ENCODE measurements at places on chromosomes 12 and 14. TPM values are rescaled to one million over a fixed set of nuclear protein-coding genes. Genes with fewer than 3 reads are reported as not detected.

TMTC1 gene
- total RNA-seq = 222 TPM

BTBD6 gene
- total RNA-seq = 39.5 TPM

HOXC11 gene
- total RNA-seq = not detected

ASB2 gene
- 0.99 TPM for total RNA-seq

NRL gene
- 0.77 TPM for total RNA-seq

INHBE gene
- 26.4 TPM for total RNA-seq

DNA sequence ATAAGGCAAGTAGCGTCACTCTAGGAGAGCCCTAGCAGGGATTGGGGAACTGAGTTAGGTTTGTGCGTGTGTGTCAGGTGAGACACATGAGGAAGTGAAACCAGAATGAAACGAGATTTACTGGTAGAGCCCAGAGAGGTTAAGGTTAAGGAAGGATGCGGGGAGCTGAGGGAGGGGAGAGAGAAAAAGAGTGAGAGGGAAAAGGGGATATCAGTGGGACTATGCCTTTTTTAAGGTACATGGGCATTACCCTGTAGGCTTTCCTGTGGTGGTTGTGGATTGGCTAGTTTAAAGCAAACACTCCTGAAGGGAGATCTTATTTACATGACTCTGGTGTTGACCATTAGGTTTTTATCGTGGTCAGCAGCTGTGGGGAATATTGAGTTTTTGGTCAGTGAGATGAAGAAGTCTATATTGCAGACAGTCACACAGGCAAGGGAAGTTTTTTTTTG, 13.9 kb downstream of the ZDHHC17 start:
- no peaks in the 10 kb centered on the region for H3K36me3 ChIP-seq
- H3K4me1 ChIP-seq = no peaks in the 10 kb centered on the region
- H3K27me3 ChIP-seq = no peaks in the 10 kb centered on the region
- no peak for DNase-seq
- no peak overlapping the region for H3K27ac ChIP-seq
- H3K4me3 ChIP-seq = no peak overlapping the region

GRCh38 chr14:85308531-85309300, 221.2 kb upstream of the FLRT2 start:
- H3K4me1 ChIP-seq = no peaks in the 10 kb centered on the region
- no peaks in the 10 kb centered on the region for H3K27me3 ChIP-seq
- H3K4me3 ChIP-seq = no peak overlapping the region
- H3K36me3 ChIP-seq = no peaks in the 10 kb centered on the region
- H3K27ac ChIP-seq = no peak overlapping the region

DNA sequence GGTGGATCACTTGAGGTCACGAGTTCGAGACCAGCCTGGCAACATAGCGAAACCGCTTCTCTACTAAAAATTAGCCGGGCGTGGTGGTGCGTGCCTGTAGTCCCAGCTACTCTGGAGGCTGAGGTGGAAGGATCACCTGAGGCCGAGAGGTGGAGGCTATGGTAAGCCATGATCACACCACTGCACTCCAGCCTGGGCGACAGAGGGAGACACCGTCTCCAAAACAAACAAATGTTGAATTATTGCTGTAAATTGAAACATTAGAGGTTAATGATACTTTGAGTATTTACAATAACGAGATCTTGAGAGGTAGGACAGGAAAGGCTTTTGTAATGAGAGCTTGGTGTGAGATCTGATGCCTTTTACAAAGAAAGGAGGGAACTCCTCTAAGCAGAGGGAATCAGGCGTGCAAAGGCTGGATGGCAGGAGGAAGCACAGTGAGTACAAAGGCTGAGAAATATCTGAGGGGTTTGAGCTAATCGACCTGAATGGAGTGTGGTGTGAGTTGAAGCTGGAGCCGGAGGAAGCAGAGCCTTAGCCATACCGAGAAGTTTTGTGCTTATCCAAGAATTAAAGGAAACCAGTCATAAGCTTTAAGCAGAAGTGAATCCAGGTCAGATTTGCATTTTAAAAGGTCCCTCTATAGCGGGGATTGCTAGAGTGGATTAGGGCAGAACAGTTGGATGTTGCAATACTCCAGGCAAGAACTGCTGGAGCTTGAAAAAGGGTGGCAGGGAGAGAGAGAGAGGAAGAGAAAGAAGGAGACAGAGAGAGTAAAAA, 1.1 kb downstream of the RHNO1 start:
- peak overlapping the region; percentile 88 for H3K4me3 ChIP-seq
- peaks cover 6% of the 10 kb centered on the region for H3K4me1 ChIP-seq
- peak; percentile 72 for DNase-seq
- peak overlapping the region; percentile 98 for H3K27ac ChIP-seq

DNA sequence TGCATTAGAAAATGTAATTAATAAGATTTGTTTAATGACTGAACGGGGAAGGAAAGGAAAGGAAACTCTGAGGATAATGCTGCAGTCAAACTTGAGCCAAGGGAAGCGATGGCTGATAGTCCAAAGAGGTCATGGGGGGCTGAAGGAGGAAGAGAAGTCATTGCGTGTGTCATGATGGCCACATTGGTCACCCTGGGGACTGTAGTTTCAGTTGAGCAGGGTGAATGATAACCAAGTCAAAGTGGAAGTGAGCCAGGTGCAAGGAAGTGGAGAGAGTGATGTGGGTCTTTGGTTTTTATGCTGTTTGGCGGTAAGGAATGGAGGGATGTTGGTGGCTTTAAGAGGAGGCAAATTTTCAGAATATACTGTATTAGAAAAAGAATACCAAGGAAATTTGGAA, 21.6 kb downstream of the C12orf75 start:
- peaks cover 7% of the 10 kb centered on the region for H3K4me1 ChIP-seq
- DNase-seq = no peak
- H3K27me3 ChIP-seq = no peaks in the 10 kb centered on the region
- no peak overlapping the region for H3K27ac ChIP-seq

- H3K27ac ChIP-seq = no peak overlapping the region
- no peak for DNase-seq
- no peaks in the 10 kb centered on the region for H3K4me1 ChIP-seq
Observed at GRCh38 chr12:29053567-29053966, 95.5 kb upstream of the FAR2 start.

DNA sequence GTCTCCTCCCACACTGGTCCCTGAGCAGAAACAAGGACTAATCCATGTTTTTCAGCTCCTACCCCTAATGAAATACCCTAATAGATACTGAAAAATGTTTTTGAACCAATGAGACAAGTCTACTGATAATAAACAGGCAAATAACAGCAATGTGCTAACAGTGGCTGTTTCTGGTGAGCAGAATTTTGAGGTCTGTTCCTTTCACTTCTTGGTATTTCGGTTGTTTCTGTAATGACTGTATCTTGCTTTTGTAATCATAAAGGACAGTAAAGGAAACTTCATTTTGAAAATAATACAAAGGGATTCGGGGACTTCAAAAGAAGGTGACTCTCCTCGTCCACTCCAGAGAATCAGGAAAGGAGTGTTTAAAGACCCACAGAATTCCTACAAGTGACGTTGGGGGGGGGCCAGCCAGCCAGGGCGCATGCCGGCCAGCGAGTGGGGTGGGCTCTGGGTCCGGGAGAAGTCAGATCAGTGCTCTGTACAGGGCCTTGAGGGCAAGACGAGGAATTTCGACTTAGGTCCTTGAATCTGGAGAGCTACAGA, 1.1 kb upstream of the CD9 start:
- H3K27me3 ChIP-seq = no peaks in the 10 kb centered on the region
- H3K4me3 ChIP-seq = peak overlapping the region; percentile 41
- H3K27ac ChIP-seq = no peak overlapping the region
- no peaks in the 10 kb centered on the region for H3K36me3 ChIP-seq
- H3K4me1 ChIP-seq = peaks cover 4% of the 10 kb centered on the region
- no peak for DNase-seq

- peak overlapping the region; percentile 56 for H3K4me3 ChIP-seq
- peak overlapping the region; percentile 74 for H3K27ac ChIP-seq
- H3K27me3 ChIP-seq = no peaks in the 10 kb centered on the region
- H3K4me1 ChIP-seq = peaks cover 6% of the 10 kb centered on the region
- peaks cover 3% of the 10 kb centered on the region for H3K36me3 ChIP-seq
Observed at GRCh38 chr12:109092497-109093021, 713 bp downstream of the ALKBH2 start.

DNA sequence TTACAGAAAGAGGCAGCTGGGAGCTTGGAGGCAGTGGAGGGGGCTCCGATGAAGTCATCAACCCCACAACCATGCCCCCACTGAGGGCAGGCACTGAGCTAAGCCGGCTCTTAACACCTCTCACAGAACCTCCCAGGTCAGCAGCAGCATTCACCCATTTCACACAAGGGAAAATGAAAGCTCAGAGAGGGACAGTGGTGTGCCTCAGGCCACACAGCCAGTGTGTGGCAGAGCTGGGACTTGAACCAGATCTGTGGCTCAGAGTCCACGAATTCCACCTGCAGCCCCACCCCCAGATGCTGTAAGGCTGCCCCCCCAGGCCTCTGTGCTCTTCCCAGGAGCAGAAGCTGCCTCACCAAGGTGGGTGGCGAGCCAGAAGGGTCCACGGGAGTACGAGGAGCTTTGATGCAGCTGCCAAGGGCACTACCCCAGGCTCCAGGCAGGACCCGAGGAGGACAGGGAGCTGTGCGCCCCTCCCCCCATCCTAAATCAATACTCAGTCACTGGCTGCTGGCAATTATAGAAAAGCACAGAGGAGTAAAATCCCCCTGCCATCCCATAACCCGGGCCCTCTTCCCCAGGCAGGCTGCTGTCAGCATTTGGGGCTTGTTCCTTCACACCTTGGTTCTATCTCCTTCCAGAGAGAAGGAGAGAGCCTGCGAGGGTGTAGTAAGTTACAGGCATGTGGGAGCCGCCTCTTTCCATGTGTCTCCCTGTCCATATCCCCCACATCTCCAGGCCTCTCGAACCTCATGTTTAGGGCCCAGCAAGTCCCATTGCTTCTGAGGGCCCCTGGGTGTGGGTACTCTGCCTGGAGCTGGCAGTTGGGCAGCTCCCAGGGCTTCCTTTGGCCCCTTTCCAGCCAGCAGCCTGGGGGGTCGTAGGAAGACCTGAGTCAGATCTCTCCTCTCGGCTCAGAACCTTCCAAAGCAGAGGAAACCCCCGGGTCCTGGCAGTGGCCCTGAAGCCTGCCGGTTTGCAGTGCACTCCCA, 47.6 kb downstream of the FAM222A start:
- DNase-seq = no peak
- H3K4me3 ChIP-seq = no peak overlapping the region
- H3K36me3 ChIP-seq = no peaks in the 10 kb centered on the region
- H3K27ac ChIP-seq = no peak overlapping the region

DNA sequence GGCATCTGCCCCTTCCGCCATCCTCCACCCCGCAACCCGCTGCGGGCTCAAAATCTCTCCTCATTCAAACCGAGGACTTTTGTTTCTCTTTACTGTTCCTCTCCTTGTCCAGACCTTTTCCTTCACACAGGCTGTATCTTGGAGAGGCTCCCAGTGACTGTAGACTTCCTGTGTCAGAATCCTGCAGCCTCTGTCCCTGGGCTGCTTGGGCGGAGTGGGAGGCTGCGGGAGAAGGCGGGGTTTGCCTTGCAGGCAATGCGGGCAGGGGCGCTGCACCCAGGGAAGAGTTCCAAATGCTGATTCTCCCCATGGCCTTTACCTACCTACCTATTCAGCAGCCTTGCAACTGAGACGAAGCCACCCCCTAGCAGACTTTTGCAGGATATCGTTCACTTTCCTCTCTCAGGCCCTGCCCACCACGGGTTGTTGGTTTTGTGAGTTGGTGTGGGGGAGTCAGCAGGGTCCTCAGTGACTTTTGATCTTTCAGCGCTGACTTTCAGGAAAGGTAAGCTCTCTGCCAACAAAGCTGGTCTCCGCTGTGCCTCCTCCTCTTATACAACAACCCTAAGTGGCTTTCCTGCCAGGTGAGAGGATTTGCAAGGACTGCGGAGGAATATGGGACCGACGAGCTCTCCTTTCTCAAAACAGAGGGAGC, 79.0 kb upstream of the KCNA1 start:
- H3K4me1 ChIP-seq = no peaks in the 10 kb centered on the region
- DNase-seq = peak; percentile 8
- no peak overlapping the region for H3K27ac ChIP-seq
- no peaks in the 10 kb centered on the region for H3K27me3 ChIP-seq
- no peak overlapping the region for H3K4me3 ChIP-seq

- no peaks in the 10 kb centered on the region for H3K4me1 ChIP-seq
- no peak overlapping the region for H3K27ac ChIP-seq
- H3K36me3 ChIP-seq = no peaks in the 10 kb centered on the region
- no peak overlapping the region for H3K4me3 ChIP-seq
- no peak for DNase-seq
Observed at GRCh38 chr14:75602503-75602902, 24.1 kb downstream of the FLVCR2 start.

DNA sequence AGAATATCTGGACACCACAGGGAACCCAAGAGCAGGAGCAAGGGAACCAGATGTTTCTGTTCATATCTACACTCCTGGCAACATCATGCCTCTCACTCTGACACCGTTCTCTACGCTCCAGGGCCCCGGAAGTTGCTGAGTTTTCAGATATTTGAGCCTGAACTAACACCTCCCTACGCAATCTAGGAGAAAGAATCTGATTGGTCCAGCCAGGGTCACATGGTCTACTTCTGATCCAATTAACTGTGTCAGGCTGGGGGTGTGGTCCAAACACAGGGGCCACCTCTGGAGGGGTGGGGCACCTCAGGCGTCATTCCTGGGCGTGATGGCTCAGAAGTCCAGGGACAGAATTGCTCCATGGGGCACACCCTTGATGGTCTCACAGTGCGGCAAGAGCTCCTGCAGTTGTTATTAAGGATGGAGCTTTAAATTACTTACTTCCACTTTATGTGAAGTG, 165.5 kb downstream of the PTPN11 start:
- H3K4me3 ChIP-seq = no peak overlapping the region
- no peaks in the 10 kb centered on the region for H3K4me1 ChIP-seq
- no peaks in the 10 kb centered on the region for H3K36me3 ChIP-seq
- H3K27ac ChIP-seq = no peak overlapping the region

- no peaks in the 10 kb centered on the region for H3K36me3 ChIP-seq
- no peak overlapping the region for H3K27ac ChIP-seq
- H3K4me1 ChIP-seq = no peaks in the 10 kb centered on the region
- DNase-seq = no peak
- H3K4me3 ChIP-seq = no peak overlapping the region
Observed at GRCh38 chr14:102473559-102473958, 36.0 kb downstream of the ANKRD9 start.

GRCh38 chr14:79605849-79606248, 605.5 kb downstream of the DIO2 start:
- no peaks in the 10 kb centered on the region for H3K27me3 ChIP-seq
- H3K36me3 ChIP-seq = no peaks in the 10 kb centered on the region
- no peaks in the 10 kb centered on the region for H3K4me1 ChIP-seq
- no peak overlapping the region for H3K27ac ChIP-seq
- no peak for DNase-seq

DNA sequence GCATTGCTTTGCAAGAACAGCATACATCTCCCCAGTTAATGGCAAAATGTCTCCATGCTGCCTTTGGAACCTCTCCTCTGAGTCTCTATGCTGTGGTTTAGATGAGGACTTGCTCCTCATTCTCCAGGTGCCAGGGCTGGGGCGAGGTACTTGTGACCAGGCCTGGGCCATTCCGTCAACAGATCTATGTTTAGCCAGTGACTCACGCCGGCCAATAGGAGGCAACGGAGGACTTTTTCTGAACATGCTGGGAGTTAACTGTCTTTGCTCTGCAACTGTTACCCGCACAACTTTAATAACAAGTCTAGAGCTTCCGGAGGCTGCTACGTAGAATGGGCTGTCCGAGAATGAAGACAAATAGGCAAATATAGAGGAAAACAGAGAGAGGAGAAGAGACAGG, 214.2 kb downstream of the GLT1D1 start:
- no peaks in the 10 kb centered on the region for H3K27me3 ChIP-seq
- DNase-seq = peak; percentile 21
- no peaks in the 10 kb centered on the region for H3K36me3 ChIP-seq
- H3K4me1 ChIP-seq = no peaks in the 10 kb centered on the region
- H3K27ac ChIP-seq = no peak overlapping the region
- no peak overlapping the region for H3K4me3 ChIP-seq

- H3K4me1 ChIP-seq = peaks cover 65% of the 10 kb centered on the region
- H3K27me3 ChIP-seq = no peaks in the 10 kb centered on the region
- no peak overlapping the region for H3K4me3 ChIP-seq
Observed at GRCh38 chr14:68939893-68940613, 39.0 kb downstream of the ACTN1 start.
